ENCODE measurements at places on chromosomes 3 and 15.
A peak's percentile ranks its signal among the peaks of the same experiment; 100 is the strongest.

DNA sequence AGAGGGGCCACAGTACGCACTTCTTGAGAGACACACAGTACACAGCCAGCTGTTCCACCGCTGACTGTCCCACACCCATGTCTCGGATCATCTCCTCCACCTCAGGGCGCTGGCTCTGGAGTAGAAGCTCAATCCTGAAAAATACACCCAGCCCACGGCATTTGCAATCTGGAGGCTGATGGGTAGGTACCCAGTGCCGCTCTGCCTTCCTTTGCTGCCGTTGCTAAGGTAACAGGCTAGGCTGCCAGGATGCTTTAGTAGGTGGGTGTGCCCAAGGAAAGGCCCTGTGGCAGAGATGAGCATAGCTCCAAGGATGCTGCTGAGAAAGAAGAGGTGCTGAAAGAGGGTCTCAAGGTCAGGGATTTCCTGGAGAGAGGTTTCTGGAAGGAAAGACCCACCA is 14.6 kb downstream of the TRAIP start:
- peak; percentile 81 for DNase-seq

- no peak for DNase-seq
Observed at GRCh38 chr3:138355071-138355470, 6.7 kb downstream of the MRAS start.

GRCh38 chr3:100781301-100781700 is 72.0 kb downstream of the TFG start:
- DNase-seq: no peak

DNA sequence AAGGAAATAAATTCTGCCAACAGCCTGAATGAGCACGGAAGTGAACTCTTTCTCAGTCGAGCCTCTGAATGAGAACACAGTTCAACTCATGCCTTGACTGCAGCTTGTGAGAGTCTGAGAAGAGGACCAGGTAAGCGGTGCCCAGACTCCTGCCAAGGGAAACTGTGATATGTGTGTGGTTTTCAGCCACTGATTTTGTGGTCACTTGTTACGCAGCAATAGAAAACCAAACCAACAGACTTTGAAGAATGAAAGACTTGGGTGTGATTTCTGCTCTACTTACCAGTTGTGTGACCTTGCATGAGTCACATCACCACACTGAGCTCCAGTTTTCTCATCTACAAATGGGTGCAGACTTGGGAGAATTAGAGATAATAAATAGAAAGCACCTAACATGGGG is 30.6 kb upstream of the FAM107A start:
- no peak for DNase-seq

GRCh38 chr15:51267703-51268083 is 70.7 kb downstream of the CYP19A1 start:
- DNase-seq: peak; percentile 63

GRCh38 chr3:6785726-6786125 is 75.2 kb upstream of the GRM7 start:
- peak; percentile 51 for DNase-seq

DNA sequence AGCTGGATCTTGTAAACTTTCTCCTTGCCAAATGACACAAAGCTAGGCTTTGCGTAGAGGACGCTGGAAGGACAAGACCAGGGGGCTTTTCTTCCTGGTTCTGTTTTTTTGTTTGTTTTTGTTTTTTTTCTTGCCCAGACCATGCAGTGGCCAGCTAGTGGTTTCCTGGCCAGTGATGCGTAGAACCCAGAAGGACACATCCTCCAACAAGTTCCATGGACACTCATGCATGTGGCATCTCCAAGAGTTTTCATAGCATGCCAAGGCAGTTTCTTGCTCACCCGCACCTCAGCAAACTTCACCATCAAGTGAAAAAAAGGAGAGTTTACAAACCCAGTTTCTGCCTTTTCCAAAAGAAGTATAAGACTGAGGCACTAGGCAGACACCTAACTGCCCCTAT is 46.1 kb upstream of the TMCO5A start:
- no peak for DNase-seq

- no peak for DNase-seq
Observed at GRCh38 chr15:60840306-60840702, 361.4 kb upstream of the ICE2 start.

DNA sequence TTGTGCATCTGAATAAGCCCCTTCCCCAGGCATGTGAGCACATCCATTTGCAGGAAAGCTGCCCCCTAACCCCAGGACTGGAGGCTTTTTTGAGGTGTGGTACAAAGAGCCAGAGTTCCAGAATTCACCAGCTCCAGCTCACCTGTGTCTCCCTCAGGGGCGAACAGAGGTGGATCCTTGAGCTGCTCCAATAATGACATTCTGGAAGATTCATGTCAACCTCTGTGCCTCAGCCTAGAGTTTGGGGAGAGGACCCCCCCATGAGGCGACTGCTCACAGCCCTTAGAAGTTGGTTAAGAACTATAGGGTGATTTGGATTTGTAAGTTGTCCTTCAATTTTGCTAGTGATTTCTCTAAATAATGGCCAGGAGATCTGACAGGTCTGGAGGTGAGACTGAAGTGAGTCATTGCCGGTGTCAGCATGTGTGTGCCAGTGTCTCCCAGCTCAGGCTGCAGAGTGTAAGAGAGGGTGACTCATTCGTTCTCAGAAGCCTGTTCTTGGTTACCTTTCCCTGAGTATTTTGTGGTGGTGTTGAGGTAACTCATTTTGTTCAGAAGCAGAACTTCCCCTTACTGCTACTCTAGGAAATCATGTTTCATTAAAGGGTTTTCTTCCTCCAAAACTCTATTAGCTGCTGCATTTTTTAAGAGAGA is 136.9 kb upstream of the TOPAZ1 start:
- DNase-seq: no peak

DNA sequence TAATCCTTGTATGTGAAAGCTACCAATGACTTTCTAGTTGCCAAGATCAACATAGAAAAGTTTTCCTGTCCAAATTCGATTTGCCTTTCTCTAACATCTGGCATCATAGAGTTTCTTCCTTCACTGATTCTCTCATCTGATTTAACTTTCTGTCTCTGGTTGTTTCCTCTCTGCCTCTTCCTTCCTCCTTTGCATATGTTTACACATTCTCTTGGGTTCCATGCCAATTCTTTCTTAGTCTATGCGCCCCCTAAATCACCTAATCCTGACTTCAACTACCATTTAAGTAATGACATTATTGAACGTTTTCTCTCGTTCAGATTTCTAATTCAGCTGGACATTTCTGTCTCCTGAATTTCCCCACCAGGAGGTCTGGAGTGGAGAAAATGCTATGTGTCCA is 561.9 kb upstream of the TGFBR2 start:
- DNase-seq: no peak

- no peak for DNase-seq
Observed at GRCh38 chr15:28873006-28873405, 12.8 kb upstream of the APBA2 start.

- DNase-seq: no peak
Observed at GRCh38 chr15:67755264-67755663, 70.0 kb upstream of the SKOR1 start.

DNA sequence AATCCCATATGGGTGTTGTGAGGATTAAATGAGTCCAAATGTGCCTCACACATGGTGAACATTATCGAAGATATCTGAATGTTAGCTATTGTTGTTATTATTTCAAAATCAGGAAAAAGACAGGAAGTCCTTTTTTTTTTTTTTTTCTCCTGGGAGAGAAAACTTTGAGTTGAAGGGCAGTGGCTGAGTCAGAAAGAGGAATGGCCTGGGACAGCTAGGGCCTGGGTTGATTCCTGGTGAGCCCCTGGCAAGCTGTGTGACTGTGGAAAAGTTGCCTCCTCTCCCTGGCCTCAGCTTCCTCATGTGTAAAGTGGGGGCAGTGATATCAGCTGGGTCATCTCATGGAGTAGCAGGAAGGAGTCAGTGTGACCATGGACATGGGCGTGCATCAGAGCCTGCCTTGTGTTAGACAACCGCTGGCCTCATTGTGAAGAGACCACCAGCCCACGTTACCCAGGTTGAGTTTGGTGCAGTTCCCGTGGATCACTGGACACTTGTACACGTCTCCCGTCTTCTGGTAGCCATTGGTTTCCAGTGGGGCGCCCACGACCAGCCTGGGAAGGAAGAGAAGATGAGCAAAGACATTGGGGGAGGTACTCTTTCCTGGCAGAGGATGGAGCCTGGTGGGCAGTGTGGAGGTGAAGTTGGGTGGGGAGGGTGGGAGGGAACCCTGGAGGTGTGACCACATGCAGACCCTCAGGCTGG is 63.1 kb downstream of the ITGA11 start:
- DNase-seq: no peak

DNA sequence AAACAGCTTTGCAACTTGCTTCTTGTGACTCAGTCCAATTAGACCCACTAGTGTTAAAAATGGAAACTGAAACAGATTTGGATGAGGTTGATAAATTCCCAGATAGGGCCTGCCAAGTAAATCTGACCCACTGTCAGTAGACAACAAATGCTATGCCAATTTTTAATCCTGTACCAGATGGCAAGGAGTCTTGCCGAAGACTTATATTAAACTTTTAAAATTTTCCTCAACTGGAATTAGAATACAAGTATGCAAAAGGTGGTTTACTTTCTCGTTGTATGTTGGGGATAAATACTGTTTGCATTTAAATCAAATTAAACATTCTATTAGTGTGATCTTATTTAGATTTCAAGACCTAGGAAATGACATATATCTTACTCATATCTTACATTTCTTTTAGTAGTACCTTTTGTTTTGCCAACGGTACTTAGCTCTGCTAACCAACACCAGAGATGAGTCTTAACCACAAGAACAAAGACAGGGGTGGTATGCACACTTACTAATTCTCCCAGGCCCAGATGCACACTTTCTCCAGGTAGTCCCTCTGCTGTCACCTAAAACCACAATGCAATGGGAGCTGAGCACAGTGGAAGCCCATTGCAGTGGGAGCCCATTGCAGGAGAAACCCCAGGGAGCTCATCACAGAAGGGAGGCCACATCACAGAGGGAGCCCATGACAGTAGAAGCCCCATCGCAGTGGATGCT is 77.8 kb downstream of the WWTR1 start:
- DNase-seq: peak; percentile 20

GRCh38 chr3:4772171-4772804 is 206.9 kb upstream of the BHLHE40 start:
- DNase-seq: peak; percentile 38

GRCh38 chr3:23612296-23612891 is 193.4 kb upstream of the UBE2E1 start:
- DNase-seq: no peak

- DNase-seq: no peak
Observed at GRCh38 chr15:98683831-98684230, 35.5 kb downstream of the IGF1R start.

DNA sequence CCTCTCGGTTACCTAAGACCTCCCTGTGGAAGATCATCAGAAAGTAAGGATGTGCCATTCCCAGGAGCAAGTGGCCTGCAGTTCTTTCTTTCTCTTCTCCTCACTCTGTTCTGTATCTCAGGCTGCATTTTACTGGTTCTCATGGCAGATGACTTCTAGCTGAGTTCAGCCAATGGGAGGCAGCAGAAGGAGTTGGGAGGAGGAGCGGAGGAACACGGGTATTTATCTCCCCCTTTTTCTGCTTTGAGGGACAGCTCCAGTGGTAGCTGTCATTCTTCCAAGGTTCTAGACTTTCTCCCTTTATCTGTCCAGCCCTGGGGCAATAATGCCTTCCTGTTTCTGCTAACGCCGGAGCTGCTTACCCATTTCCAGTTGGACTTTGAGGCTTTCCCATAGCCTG is 339.9 kb downstream of the NR2F2 start:
- no peak for DNase-seq

DNA sequence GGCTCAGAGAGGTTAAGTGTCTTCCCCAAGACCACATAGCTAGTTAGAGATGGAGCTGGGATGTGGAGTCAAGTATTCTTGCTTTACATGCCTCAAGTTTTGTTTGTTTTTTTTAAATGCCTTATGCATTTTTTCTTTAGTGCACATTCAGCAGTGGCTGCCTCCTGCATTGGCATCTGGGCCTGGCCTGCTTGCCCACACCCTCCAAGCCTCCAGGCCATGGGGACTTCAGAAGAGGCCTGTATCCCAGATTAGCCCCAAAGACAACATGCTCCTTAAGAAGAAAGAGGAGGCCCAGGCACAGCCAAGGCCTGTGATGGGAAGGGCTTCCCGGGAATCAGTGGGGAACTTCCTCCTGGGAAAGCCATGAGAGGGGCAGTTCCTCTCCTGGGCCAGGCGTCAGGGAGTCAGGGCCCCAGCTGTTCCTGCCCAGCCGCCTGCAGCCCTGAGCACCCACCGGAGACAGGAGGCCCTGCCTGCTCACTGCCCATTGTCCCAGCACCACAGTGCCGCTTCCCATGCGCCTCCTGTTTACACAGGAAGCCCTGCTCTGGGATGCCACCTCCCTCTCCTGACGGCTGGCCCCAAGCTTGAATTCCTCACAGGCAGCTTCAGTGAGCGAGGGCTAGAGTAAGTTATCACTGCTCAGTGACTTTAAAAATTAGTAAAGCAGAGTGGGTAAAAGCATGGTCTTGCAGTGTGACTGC is 16.0 kb downstream of the FOXL2NB start:
- no peak for DNase-seq

GRCh38 chr3:120550546-120550945 is 45.6 kb upstream of the NDUFB4 start:
- DNase-seq: no peak

- DNase-seq: no peak
Observed at GRCh38 chr15:67999320-68000100, 54.6 kb upstream of the PIAS1 start.

- DNase-seq: no peak
Observed at GRCh38 chr15:41865490-41866055, 26.9 kb downstream of the PLA2G4B start.

- DNase-seq: no peak
Observed at GRCh38 chr15:96767703-96768434, 437.4 kb downstream of the NR2F2 start.

DNA sequence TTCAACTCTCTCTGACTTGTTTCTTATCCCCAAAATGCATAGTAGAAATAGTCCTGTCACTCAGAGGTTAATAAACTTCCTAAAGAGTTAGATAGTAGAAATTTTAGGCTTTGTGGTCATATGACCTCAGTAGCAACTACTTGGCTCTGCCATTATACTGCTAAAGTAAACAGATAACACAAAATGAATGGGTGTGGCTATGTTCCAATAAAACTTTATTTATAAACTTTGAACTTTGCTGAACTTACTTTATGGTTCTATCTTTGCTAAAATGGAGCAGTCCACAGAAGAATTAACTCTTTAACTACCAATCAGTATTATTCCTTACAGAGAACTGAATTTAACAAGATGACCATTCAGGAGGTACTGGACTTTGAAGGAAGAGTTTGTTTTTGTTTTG is 393.6 kb upstream of the CDIN1 start:
- DNase-seq: no peak

DNA sequence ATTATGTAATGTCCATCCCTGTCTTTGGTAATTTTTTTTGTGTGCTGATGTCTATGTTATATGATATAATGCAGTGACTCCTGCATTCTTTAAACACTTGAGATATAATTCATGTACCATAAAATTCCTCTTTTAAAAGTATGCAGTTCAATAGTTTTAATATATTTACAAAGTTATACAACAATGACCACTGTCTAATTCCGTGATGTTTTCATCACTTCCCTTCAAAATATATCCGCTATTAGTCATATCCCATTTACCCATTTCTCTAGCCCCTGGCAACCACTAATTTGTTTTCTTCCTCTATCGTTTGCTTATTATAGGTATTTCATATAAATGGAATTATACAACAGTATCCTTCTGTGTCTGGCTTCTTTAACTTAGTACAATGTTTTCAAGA is 64.9 kb upstream of the SUCLG2 start:
- DNase-seq: no peak
